Type B pancreatic cell (in vitro differentiated cells): ENCODE measurements at places on chromosomes 11 and 22.

GRCh38 chr11:110801328-110801727, 89.1 kb upstream of the ARHGAP20 start:
- DNase-seq = no peak
- no peaks in the 10 kb centered on the region for H3K27me3 ChIP-seq
- H3K36me3 ChIP-seq = no peaks in the 10 kb centered on the region

DNA sequence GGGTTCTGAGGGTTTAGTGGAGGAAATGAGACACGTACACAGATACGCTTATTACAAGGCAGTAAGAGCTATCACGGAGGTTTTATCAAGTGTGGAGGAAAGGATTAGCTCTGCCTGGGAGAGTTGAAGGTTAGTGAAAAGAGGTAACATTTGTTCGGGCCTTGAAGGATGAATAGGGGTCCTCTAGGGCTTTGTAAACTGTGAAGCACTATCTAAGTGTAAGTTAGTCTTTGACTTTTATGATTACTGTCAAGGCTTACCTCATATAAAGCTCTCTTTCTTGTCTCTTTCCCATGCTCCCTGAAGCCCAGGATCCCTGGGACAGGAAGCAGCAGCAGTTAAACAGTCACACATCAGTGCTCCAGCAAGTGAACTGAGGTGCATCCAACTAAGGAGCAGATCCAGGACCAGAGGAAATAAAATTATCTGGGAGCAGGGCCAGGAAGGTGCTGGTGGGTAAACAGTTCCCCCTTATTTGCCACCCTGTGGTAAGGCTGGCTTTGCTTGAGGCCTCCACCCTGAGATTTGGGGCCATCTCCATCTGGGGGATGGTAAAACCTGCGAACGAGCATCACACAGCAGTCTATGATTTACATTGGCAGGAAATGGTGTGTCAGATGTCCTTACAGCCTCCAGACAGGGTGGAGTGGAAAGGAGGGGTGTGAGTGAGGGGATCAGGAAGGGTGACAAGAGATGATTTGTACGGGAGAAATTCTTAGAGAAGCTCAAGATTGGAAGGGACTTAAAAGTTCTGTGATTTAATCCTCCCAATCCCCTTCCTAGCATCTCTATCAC, 27.2 kb downstream of the GVQW3 start:
- no peak overlapping the region for H3K4me3 ChIP-seq
- peaks cover 20% of the 10 kb centered on the region for H3K4me1 ChIP-seq
- H3K27me3 ChIP-seq = peaks cover 4% of the 10 kb centered on the region
- no peaks in the 10 kb centered on the region for H3K36me3 ChIP-seq
- no peak for DNase-seq
- no peak overlapping the region for H3K27ac ChIP-seq

GRCh38 chr22:48314073-48314472, 1513.6 kb downstream of the BRD1 start:
- H3K27me3 ChIP-seq = peaks cover 16% of the 10 kb centered on the region
- H3K4me1 ChIP-seq = peaks cover 14% of the 10 kb centered on the region
- H3K4me3 ChIP-seq = no peak overlapping the region
- no peak for DNase-seq

DNA sequence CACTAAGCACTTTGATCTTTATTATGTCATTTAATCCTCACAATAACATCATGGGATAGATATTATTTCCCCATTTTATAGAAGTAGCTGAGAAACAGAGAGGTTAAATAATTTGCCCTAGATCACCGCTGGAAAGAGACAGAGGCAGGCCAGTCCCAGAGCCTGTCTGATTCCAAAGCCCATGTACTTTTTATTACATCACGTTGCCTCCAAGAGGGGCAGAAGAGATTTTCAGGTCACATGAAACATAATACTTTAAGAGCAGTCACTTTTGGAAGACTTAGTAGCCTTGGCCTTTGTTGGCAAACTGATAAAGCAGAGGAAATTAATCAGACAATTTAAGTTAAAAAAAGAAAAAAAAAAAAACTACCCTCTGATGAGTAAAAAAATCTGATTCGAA, 200.2 kb upstream of the ARHGAP20 start:
- no peaks in the 10 kb centered on the region for H3K36me3 ChIP-seq
- no peak overlapping the region for H3K4me3 ChIP-seq

GRCh38 chr11:6251990-6252473, 7.6 kb upstream of the CCKBR start:
- no peak overlapping the region for H3K4me3 ChIP-seq
- no peak overlapping the region for H3K27ac ChIP-seq
- H3K4me1 ChIP-seq = no peaks in the 10 kb centered on the region

DNA sequence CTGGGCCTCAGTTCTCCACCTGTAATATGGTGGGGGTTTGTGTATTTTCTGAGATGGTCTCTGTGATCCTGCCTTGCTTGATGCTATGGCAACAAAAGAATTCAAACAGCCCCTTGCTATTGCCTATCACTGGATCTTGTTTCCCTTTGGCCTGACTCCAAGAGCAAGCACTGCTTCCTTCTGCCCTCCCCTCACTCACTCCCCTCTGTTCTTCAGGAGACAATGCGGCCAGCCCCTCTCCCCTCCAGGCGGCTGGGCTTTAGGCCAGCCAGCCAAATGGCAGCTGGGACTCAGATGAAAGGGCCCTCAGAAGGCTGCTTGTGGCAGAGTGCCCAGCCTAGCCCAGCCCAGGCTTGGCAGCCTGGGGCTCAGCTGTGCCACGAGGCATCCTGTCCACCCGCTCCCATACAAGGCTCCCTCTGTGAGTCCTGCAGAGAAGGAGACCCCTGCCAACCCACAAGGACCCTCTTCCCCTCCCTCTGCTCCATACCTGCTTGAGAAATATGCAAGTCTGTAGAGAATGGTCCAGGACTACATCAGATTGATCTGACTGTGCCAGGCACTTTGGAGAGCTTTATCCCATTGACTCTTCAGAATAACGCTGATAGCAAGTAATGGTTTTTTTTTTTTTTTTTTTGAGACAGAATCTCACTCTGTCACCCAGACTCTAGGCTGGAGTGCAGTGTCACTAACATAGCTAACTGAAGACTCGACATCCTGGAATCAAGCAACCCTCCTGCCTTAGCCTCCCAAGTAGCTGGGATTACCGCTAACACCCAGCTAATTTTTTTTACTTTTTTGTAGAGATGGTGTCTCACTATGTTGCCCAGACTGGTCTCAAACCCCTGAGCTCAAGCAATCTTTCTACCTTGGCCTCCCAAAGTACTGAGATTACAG, 7.6 kb upstream of the KCTD14 start:
- H3K4me1 ChIP-seq = peaks cover 15% of the 10 kb centered on the region
- peak overlapping the region; percentile 34 for H3K4me3 ChIP-seq
- no peak for DNase-seq
- H3K27ac ChIP-seq = peak overlapping the region; percentile 75
- no peaks in the 10 kb centered on the region for H3K36me3 ChIP-seq

DNA sequence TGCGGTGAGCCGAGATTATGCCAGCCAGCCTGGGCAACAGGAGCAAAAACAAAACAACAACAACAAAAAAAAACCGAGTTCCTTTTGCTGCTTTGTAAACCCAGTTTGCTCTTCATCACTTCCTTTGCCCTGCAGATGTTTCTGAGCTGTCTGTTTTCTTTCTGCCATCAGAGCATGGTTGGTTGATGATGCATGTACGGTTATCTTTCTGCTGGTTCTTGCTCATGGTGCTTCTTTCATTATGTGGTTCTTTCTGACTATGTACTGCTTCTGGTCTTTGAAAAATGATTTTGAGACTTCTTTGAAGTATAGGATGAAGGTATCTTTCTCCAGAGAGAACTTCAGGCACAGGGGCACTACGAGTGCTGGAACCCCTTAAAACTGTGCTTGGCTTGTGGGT, 13.2 kb downstream of the TANGO2 start:
- H3K27me3 ChIP-seq = no peaks in the 10 kb centered on the region
- no peak overlapping the region for H3K27ac ChIP-seq
- peaks cover 3% of the 10 kb centered on the region for H3K36me3 ChIP-seq
- no peak for DNase-seq
- peaks cover 18% of the 10 kb centered on the region for H3K4me1 ChIP-seq

DNA sequence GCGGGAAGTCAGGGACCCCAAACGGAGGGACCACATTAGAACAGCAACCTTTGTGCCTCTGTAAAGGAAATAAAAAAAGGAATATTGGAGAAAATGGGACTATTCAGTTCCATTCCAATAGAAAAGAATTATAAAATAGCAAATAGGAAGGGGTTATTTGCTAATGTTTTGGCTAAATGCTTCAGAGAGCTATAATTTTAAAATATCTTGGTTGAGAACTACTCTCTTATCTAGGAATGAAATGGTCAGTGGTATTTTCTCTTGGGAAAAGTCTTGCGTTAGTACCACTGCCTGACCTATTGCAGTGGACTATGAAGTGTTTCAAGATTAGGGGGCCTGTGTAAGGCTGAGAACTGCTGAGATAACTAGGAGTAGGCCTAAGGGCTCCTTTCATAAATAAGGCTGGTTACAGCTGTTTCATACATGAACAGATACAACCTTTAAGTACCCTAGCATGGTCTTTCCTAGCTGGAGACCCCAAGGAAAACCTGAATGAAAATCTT, 6.9 kb upstream of the WEE1 start:
- H3K4me1 ChIP-seq = peaks cover 40% of the 10 kb centered on the region
- DNase-seq = no peak
- H3K27me3 ChIP-seq = no peaks in the 10 kb centered on the region

DNA sequence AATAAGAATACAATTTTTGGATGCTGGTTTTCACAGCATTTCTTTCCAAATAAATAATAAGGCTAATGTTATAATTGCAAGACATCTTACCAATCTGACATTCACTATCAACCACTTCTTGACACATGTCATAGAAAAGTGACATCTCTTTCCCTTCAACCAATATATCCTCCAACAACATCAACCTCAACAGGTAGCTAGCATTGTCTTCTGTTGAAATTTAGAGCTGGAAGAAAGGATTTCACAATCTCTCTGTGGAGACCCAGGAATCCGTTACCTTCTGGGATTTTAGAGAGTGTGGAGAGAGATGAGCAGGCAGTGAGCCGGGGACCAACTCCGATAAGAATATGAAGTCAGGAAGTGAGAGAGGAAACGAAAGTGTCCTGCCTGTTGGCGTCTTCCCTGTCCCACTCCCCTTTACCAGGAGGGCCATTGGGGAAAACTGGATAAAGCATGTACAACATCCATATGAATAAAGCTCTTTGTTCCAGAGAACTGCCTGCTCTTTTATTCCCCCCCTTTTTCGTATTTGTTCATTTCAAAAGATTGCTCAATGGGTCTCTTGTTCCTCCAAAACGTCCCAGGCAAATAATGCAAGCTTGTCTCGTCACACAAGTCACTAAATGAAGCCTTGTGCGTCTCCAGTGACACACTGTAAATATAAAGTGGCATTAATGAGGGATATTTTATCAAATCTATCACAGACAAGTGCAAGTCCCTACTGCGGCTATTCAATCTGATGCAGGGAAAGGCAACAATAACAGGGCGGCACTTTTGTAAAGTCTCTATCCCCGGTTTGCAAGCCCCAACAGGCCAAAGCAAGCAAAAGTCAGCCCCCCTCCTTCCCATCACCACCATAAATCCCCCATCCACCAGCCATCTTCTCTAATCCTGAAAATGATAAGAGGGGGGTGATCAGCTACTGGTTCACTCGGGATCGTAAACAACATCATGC, 3.4 kb downstream of the CADM1 start:
- no peak overlapping the region for H3K4me3 ChIP-seq
- H3K27ac ChIP-seq = no peak overlapping the region
- no peak for DNase-seq
- H3K4me1 ChIP-seq = no peaks in the 10 kb centered on the region
- peaks cover 4% of the 10 kb centered on the region for H3K27me3 ChIP-seq

GRCh38 chr11:118625036-118625690, 17.7 kb downstream of the PHLDB1 start:
- H3K4me3 ChIP-seq = no peak overlapping the region
- no peak for DNase-seq
- peaks cover 14% of the 10 kb centered on the region for H3K4me1 ChIP-seq
- no peaks in the 10 kb centered on the region for H3K36me3 ChIP-seq
- no peak overlapping the region for H3K27ac ChIP-seq
